ENCODE measurements at places on chromosomes 6 and 20.

DNA sequence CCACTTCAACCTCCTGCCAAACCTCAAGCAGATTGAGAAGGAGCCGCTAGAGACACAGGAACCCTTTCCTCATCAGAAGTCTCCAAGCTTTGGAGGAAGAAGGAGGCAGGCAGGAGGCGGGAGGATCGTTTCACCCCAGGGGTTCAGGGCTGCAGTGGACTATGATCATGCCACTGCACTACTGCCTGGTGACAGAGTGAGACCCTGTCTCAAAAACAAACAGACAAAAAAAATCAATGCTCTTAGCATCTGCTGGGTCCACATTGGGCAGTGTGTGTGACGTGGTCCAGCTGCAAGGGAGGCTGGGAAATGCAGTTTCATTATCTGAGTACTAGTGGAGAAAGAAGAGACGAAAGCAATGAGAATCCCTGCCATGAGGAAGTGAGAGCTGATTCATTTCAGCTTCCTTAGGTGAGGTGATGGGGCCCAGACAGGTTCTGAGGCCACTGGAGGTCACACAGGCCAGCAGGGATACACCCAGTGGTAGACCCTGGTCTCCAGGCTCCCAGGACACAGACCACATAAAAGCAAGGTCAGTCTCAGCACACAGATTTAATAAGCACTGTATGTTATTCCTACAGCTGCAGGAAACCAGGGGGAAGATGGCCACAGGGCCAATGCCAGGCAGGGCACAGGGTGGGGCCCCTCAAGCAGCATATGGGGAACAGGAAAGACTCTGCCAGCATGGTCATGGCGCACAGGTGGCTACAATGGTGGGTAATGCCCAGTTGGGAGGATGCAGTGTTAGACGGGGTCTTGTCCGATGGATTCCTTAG lies 4.3 kb downstream of the GFRA4 start:
- no peak for DNase-seq

GRCh38 chr6:170076466-170077165 lies 214.3 kb downstream of the DLL1 start:
- no peak for DNase-seq

GRCh38 chr20:25549843-25550477 lies 35.4 kb downstream of the NINL start:
- no peak for DNase-seq

GRCh38 chr20:1888796-1889463 lies 6.3 kb upstream of the SIRPA start:
- DNase-seq = no peak

DNA sequence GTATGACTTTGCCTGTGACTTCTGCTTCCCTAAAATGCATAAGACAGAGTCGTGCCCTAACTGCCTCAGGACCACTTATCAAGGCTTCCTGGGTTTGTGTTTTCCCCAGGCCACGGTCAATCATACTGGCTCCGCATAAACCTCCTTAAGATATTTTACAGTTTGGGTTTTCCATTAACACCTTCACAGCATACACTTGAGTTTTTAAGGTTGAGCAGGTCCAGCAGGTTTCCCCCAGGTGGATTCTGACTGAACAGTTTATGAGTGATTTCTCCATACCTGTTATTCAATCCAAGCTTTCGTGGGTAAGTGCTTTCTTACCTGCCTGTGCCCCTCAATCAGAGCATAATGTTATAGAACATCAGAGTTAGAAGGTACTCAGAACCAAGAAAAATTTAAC lies 39.3 kb downstream of the NINL start:
- DNase-seq = no peak

DNA sequence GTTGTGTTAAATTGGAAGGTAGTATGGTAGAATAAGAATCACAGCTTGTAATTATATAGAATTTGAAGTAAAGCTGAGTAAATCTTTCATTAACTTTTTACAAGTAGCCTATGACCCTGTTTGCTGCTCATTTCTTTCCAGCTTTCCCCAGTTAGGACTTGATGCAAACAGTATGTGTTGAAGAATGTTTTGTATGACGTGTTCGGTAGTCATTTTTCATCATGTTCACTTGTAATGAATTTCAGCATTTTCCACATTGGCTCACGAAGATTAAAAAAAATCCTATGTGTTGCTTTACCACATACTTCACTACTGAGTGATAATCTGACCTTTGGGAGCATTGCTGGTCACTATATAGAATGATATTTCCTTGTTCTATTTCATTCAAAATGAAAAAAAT lies 162.4 kb downstream of the CDKAL1 start:
- no peak for DNase-seq

DNA sequence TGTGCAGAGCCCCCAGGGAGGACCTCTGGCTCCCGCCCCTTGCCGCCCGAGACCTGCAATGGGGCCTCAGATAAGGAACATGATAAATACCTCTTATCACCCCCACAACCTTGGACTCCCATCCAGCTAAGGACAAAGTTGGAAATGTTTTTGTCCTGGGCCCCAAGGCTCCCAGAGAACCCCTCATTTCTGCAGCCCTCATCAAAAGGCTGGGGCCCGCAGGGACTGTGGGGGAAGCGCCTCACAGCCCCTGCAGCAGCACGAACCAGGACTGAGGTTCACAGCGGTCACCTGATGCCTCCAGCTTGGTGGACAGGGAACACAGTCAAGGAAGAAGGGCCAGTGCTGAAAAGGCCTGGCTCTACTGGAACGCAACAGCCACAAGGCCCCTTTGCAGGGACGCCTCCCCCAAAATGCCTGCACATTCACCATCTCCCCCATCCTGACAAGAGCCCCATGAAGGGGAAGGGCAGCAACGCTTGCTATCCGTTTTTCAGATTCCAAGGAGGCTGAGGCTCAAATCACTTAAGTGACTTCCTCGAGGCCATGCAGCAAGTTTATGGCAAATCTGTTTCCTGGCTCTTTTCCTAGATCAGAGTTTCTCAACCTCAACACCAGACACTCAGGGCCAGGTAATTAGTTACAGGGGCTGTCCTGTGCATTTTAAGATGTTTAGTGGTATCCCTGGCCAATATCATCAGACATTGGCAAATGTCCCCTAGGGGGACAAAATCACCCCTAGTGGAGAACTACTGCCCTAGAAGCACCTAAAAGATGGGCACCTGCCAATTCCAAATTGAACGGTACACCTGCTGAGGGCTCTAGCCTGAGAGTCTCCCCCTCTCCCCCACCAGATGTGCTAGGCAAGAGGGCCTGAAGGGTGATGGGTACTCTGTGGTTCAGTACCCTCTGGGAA lies 10.6 kb downstream of the TFEB start:
- DNase-seq = no peak

DNA sequence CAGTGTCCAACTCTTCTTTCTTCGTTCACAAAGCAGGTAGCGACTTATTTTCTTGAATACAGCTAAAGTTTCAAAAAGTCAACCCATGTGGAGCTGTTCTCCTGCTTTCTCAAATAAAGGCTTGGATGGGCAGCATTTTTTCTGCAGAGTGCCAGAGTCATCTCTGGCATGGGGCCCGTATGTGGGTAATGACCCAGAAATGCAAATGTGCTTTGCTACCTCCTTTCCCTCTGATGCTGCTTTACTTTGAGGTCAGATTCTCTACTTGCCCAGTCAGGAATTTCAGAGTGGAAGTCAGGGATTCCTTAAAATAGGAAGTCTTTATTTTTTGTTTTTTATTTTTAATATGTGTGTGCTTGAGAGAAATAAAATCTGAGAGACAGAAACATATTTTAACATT lies 4.9 kb downstream of the NKAIN2 start:
- DNase-seq = no peak

DNA sequence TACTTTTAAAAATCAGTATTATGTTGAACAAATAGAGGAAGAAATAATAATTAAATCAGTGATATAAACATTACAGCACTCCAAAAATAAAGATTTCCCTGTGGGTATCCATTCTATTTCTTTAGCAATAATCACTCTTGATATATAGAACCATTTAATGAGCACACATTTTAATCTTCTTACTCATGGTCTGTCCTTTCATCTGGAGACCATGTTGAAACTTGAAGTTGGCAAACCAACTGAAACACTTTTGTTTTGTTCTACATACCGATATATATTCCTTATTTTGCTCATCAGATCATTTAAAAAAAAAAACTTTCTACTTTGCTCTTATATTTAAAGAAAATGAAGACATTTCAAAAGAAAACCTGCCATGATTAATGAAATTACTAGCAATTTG lies 13.4 kb downstream of the C6orf58 start:
- no peak for DNase-seq

DNA sequence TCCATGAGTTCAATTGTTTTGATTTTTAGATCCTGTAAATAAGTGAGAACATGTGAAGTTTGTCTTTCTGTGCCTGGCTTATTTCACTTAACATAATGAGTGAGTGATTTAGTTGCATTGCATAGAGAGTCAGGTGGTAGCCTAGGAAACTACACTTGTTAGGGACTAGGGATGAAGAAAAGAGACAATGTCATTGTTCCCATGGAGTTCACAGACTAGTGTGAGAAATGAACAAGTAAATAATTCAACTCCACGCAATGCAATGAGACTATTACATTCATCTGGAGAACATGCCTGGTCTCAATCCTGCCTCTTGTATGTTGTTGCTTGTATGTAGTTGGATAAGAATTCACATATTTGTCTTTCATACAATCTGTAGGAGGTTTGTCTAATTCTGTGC lies 76.3 kb upstream of the B3GAT2 start:
- no peak for DNase-seq

DNA sequence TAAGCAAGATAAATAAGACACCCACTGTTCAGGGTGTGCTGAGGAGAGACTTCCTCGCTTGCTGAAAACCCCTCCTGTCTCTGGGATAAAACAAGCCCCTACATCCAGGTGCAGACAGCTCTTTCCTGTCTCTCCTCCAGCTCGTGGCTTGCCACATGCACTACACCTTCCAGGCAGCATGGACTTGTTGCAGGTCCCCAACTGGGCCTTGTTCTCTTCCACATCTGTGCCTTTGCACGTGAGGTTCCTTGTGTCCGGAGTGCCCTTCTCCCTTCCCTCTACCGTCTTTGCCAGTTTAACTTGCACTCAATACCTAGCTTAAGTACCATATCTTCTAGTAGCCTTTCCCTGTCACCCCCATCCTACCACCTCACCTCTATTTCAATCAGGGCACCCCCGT lies 397.6 kb downstream of the RNGTT start:
- DNase-seq = no peak

- no peak for DNase-seq
Observed at GRCh38 chr20:48270885-48271284, 485.6 kb upstream of the SULF2 start.

- no peak for DNase-seq
Observed at GRCh38 chr6:56751604-56752003, 108.9 kb upstream of the DST start.

DNA sequence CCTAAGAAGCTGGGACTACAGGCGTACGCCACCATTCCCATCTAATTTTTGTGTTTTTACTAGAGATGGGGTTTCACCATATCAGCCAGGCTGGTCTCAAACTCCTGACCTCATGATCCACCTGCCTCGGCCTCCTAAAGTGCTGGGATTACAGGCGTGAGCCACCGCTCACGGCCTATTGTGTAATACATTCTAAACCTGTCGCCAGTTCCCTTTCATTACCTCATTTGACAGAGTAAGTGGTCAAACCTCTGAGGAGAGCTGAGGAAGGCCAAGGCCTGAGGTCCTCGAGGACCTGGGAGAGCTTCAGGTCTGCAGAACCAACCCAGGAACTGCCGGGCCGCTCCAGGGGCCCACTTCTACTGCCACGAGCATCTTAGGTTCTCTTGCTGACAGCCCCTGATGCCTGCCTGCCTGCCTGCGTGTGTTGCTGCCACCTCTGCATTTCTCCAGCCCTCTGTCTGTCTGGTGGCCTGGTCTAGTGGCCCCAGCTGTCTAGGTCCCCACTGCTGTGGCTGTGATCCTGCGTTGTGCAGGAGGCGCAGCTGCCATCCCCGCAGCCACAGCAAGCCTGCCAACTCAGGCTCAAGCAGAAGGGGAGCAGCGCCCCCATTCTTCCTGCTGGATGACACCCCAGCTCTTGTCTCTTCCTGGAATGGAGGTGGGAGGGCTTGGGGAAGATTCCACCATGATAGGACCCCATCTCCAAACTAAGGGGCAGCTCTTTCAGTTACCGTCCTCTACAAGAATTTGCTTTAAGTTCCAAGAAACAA lies 45.3 kb downstream of the PRR18 start:
- DNase-seq = no peak

DNA sequence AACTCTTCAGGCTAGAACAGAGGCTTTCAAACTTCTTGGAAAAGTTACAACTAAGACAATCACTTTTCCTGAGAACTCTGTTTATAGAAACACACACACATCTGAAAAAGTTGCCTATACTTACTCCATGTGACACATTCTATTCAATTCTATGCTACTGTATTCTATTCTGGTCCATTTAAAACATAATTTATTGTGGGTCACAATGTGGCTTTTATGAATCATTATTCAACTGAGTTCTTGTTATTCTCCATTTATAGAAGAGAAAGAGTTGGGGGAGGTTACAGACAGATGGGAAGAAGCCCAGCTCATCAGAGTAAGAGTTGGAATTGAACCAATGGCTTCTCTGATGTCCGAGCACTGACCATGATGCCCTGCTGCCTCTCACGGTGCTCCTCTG lies 21.6 kb upstream of the BCAS1 start:
- DNase-seq = no peak

DNA sequence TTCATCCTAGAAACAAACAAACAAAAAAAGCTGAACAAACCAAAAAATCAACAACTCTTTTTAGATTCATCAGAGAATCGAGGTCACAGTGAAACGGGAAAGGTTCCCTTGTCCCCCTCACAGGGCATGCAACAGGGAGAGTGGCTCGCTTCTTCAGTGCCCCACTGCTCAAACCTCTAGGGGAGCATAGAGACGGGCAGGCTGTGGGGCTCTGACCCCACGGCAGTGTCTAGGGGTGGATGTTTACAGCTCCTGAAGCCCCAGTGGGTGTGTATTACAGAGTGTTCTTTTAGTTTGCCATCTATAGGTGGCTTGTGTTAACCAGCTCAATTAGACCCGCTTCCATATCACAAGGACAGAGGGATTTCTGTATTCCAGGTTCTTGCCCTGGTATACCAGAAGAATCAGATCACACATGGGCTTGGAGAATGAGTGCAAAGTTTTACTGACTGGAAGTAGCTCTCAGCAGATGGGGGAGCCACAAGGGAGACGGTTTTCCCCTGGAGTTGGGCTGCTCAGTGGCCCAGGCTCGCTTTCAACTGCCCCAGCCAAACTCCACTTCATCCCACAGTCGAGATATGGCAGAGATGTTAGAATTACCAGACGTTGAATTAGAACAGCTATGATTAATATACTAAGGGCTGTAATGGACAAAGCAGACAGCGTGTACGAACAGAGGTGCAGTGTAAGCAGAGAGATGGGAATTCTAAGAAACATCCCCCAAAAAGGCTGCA lies 192.6 kb upstream of the CST7 start:
- DNase-seq = no peak

DNA sequence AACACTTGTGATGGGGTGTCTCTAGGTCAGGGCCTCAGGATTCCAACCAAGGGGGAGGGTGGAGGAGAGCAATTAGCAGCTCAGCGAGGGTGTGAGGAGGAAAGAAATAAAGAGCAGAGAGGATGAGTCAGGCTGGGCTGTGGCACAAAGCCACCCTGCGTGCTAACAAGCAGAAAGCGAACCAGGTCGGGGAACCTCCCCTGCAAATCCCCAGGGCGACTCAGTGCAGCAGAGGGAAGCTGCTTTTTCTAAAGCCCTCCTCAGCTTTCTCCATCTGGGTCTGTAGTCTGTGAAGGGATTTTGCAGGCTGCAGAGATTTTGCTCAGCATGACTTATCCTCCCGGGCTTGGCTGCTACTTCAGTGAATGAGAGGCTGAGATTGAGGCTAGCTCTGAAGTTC lies 6.6 kb upstream of the SPO11 start:
- DNase-seq = no peak

GRCh38 chr6:43082806-43083655 lies 6.9 kb downstream of the PTK7 start:
- DNase-seq = no peak
